ENCODE measurements at places on chromosomes 3 and 15. TPM values are rescaled to one million over a fixed set of nuclear protein-coding genes. Genes with fewer than 3 reads are reported as not detected.

DNA sequence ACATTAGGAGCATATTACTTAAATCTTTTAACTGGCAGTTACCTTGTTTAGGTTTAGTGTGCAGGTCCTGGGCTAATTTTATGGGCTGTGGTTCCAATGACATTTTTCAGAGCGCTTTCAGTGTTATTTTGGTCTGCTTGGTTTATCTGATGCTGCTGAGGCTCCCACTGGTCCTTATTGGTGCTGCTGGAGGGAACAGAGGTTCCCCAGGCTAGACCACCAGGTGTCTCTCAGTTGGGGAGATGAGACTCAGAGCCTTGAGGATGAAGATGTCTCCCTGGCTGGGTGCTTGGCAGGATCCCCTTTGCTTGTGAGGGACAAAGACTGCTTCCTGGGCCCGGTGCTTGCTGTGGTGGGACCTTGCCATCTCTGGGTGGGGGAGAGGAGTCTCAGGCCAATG lies 28.3 kb upstream of the TASOR start:
- DNase-seq = no peak

C3orf49 gene
- total RNA-seq = not detected

ADAMTS17 gene
- total RNA-seq = 6.8 TPM

STRIT1 gene
- not detected for total RNA-seq

ROPN1B gene
- total RNA-seq = not detected

ITIH3 gene
- total RNA-seq = 16.1 TPM

QARS1 gene
- total RNA-seq = 99.2 TPM

HAPLN3 gene
- 27.9 TPM for total RNA-seq

AVEN gene
- total RNA-seq = 20.5 TPM

SLC24A5 gene
- total RNA-seq = not detected

CCDC71 gene
- total RNA-seq = 14.1 TPM

DNA sequence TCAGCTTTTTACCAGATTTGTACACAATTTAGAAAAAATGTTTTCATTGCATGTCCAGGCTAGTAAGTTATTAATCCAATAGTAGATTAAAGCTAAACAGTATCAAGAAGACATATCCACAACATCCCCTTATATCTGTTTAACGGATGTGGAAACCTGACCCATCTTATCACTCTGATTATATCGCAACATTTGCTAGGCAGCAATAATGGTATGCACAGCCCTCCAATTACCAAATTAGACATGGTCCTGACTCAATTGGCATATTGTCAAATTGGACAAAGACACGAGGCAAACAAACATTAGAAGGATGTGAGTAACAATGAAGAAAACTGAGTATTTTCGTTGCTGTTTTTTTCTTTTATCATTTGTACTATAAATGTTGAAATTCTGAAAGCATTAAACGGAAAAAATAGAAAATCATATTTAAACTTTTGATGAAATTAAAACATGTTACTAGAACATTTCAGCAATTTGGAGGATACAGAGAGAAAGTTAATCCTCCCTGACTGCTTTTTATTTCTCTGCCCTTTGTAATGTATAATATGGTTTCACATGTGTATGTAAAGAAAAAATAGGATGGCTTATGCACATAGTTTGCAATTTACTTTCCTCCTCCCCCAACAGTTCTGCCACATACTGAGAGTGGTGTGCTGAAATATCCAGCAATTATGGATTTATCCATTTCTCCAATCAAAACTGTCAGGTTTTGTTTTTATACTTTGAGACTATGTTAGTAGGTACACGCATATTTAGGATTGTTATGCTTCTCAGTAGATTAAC lies 633.7 kb downstream of the ZIC1 start:
- DNase-seq = no peak

APH1B gene
- 21.2 TPM for total RNA-seq

DNA sequence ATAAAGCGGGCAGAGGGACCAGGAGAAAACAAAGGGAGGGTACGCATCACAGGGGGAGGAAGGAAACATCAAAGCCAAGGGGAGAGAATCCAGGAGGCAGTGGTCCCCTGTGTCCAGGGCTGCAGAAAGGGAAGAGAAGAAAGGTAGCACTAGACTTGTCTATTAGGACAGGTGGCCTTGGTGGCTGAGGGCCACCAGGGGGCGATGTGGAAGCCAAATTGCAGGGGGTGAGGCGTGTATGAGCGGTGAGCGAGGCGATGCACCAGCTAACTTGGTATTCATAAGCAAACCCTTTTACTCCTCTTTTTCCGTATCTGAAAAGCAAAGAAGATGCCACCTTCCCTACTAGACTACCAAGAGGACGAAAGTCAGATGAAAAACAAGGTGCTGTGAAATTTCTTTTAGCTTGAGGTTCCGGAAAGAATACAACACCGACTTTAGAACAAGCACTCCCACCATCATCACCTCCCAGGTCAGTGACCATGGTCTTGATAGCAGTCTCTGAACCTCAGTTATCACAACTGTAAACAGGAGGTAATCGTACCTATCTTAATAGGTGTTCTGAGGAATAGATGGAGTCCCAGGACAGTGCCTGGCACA lies 654.4 kb upstream of the ADAMTS9 start:
- DNase-seq = no peak

DNA sequence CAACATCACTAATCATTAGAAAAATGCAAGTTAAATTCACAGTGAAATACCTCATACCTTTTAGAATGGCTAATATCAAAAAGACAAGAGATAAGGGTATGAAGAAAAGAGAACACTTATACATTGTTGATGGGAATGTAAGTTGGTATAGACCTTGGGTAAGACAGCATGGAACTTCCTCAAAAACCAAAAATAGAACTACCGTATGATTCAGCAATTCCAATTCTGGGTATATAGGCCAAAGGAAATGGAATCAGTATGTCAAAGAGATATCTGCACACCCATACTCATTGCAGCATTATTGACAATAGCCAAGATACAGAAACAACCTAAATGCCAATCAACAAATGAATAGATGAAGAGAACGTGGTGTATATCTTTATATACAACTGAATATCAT lies 166.8 kb upstream of the LRRN1 start:
- no peak for DNase-seq

DNA sequence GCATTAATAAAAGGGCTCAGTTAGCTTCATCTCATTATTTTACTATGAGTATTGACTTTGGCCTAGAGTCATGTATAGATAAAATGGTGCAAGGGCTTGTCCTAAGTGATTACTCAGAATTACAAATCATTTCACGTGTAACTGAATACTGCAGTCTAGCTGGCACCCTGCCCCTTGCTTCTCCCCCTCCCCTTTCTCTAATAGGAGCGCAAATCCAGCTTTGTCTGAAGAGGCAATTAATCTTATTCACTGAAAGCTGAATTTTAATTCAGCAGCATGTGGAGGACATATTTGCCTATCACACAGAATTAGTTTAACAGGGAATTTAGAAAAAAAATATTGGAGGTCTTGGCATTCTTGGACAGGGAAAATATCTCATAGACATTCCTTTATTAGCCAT lies 412.1 kb upstream of the DPH6 start:
- DNase-seq = no peak

DNA sequence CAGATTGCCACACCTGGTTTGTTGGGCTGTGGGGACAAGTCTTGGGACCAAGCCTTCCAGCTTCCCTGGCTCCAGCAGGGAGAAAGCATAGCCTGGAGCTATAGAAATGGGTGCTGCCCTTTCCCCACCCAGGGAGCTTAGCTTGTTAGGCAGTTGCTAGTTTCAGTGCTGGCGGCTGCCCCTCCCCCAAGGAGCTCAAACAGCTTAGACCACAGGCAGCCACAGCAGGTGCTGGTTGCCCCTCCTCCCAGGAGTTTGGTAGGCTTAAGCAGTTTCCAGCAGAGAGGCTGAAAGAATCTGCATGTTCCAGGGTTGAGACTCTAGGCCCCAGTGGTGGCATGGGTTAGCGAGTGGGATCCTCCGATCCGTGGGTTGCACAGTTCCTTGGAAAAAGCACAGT lies 889.7 kb downstream of the IGSF11 start:
- DNase-seq = peak; percentile 46

- DNase-seq = no peak
Observed at GRCh38 chr15:54428596-54428995, 450.4 kb downstream of the UNC13C start.

TMEM40 gene
- not detected for total RNA-seq

DNA sequence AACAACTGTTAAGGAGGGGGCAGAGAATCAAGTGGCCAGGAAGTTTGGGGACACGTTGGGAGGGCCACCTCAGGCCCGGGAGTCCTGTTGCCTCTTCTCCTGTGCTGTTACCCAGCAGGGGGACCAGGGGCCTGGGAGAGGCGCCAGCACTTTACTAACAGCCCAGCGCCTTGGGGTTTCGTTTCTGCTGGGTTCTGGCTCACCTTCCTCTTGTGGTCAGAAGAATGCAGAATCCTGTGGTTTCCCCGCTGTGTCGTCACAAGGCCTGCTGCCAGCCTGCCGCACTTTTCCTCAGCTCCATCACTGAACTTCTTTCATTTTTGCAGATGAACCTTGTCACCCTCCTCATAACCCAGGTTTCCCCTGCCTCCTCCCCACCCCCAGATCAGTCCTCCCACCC lies 67.7 kb downstream of the SLC30A4 start:
- peak; percentile 88 for DNase-seq

DNA sequence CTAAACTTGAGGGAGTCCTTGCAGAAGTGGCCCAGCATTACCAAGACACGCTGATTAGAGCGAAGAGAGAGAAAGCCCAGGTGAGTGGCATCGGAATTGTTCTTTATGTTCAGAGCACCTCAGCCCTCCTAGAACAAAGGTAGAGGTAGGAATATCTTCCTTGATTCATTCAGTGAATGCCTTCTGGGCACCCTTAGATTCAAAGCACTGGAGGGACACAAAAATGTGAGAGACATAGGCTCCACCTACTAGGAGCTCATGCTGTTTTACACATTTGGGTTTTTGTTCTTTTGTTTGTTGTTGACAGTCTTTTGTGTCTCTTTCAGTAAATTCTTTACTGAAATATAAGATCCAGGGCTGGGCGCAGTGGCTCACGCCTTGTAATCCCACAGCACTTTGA lies 68.2 kb downstream of the IQGAP1 start:
- no peak for DNase-seq

- no peak for DNase-seq
Observed at GRCh38 chr3:43081796-43082195, 24.1 kb downstream of the POMGNT2 start.

Data from posterior vena cava (tissue), 2 donors.